Amygdala (tissue), 56 donors: ENCODE measurements at places on chromosomes 4 and X.

- DNase-seq, result no peak
These were observed 147.8 kb downstream of the PAPSS1 start for GRCh38 chr4:107572281-107572680.

GRCh38 chr4:87805971-87806370 is 6.6 kb downstream of the IBSP start:
- DNase-seq, result no peak

DNA sequence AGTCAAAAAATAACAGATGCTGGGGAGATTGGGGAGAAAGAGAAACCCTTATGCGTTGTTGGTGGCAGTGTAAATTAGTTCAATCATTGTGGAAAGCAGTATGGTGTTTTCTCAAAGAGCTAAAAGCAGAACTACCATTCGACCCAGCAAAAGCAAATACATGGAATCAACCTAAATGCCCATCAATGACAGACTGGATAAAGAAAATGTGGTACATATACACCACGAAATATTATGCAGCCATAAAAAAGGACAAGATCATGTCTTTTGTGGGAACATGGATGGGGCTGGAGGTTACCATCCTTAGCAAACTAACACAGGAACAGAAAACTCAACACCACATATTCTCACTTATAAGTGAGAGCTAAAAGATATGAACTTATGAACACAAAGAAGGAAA is 188.9 kb downstream of the CAMK2D start:
- DNase-seq, result no peak

DNA sequence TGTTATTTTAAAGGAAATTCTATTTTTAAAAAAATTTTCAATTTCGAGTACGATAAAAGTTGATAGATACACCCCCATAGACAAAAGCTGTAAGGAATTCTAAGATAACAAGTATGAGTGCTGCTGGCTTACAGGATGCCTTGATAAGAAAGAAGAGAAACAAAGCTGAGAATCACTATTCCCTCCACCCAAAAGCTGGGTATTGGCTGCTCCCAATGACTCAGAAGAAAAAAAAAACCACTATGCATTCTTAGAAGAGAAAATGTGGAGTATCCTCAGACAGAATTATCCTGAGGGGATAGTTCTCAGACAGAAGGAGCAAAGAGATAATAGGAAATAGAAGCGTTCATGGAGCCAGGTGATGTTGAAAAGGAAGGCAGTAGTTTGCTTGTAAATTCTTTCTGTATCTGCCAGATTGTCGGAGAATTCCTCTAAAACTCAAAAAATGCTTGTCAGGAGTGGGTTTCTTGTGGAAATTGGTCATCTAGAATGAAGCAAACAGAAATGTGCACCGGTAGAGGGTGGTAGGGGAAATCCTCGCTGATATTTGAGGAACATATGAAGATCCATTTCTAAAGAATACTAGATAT is 217.5 kb upstream of the ADAMTS3 start:
- DNase-seq, result no peak

DNA sequence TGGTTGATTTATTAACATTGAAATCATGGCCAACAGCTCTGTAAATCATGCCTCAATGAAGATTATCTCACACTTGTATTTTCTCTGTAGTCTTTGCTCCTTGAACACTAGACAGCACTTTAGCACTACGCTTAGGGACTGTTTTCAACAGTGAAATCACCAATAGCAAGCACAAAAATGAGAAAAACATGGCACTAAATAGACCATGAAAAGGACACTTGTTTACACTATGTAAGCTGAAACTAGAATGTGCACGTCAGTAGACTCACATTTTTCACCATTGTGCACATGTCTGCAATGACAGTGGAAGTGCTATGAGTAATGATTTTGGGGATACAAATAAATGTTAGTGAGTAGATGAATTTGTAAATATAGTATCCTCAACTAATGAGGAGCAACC is 3.1 kb downstream of the BMP2K start:
- no peak for DNase-seq

GRCh38 chr4:8082517-8083055 is 76.0 kb downstream of the ABLIM2 start:
- no peak for DNase-seq

GRCh38 chr4:151676301-151676700 is 84.5 kb downstream of the GATB start:
- no peak for DNase-seq

DNA sequence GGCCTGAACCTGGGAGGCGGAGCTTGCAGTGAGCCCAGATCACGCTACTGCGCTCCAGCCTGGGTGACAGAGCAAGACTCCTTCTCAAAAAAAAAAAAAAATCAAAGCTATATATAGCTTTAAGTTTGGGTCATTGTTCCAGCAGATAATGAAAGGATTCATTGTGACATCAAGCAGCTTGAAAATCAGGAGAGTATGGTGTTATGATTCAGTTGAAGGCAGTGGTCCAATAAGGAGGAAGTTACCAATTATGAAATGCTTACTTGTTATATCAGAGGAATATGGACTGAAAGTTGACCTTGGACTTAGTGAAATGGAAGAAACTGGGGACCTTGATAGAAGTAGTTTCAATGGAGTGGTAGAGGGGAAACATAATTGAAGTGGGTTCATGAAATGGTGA is 140.4 kb upstream of the MAD2L1 start:
- DNase-seq, result no peak

DNA sequence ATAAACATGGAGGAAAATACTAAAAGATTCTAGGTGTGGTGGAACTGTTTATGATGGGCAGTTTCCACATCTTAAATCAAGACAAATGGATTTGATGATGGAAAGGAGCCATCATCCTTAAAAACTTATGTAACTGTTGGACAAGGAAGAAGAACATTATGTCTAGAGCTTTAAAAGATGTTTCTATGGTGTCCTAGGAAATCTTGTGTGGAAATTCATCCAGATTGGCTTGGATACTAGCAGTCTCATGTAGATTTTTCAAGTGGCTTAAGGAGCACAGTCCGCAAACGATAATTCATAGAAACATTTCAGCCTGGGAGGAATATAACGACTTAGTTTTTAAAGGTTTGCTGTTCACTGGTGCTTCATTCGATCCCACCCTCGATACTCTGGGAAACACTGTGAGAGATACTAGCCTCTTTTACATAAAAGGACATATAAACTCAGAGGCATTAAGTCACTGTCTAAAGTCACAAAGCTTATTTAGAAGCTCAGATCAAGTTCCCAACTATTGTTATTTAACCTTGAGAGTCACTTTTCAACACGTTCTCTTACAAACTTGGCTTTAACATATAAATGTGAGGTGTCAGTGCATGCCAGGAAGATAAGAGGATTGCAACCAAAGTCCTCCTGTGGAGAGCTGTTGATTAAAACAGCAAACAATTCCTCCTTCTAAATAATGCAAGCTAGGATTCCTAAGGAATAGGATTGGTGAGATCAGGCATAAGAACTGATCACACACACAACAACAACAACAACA is 135.7 kb upstream of the SCML1 start:
- DNase-seq, result no peak

GRCh38 chr4:102263024-102263787 is 82.1 kb downstream of the SLC39A8 start:
- no peak for DNase-seq

- DNase-seq, result no peak
These were observed 797 bp downstream of the TXLNG start for GRCh38 chrX:16786791-16787735.

DNA sequence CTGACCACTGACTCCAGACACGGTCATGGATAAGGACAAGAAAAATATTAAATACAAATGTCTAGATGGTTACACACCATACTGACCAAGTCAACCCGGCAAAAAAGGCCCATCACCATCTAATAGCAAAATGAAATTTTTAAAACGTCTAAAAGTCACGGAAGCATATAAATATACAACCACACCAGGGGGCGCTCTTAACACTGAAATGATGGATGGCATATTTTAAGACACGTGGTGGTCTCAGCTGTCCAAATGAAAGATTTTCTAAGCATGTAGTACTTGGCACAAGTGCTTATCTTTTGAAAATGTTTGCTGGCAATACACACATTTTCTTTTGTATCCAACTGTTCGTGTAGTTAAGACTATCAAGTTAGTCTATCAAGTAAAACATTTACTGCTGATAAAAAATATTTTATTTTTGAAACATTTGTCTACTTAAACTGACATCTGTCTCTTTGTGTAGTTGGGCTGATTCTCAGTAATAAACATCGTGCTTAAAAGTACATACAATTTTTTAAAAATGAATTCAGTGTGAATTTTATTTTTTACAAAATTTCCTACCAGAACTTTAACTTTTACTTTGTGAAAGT is 64.6 kb downstream of the COX7B2 start:
- DNase-seq, result no peak

GRCh38 chrX:150036181-150036580 is 97.9 kb upstream of the EOLA2 start:
- no peak for DNase-seq

GRCh38 chrX:12978205-12979025 is 3.5 kb downstream of the TMSB4X start:
- DNase-seq, result no peak

GRCh38 chr4:105273230-105273629 is 126.6 kb downstream of the TET2 start:
- DNase-seq, result no peak

DNA sequence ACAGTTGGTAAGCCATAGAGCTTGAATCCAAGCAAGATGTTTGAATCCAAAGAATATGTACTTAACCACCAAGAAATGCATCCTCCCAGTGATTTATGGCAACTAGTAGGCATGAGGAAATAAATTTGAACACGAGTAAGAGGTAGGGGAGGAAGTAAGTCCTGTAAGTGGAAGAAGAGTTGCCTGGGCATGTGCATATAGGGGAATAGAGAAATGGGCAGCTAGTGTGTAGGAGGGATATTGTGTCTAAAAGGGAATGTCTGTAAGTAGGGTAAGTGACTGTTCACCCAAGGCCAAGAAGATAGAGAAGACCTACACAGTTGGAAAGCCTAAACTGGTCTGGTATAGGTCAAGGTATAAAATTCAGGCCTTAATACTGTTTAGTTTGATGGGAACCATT is 4.6 kb downstream of the SH3BGRL start:
- no peak for DNase-seq

- peak; percentile 12 for DNase-seq
These were observed 293.1 kb downstream of the CAMK2D start for GRCh38 chr4:113468165-113469022.

DNA sequence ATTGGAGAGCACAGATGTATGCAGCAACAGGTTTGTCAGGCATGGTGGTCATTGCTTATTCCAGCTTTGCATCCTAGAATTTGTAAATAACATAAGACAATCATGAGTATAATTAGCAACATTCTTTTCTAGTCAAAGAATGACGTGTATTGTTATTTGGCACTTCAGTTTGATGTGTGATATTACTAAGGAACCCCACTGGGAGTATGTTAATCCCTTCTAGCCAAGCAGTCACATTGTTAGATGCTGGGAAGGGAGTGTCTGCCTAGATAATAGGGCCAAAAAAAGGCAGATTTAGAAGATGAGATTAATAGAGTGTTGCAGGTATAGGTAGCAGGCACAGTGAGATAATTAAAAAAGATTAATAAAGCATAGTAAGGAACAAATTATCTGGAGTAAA is 159.2 kb upstream of the WDFY3 start:
- no peak for DNase-seq

- DNase-seq, result no peak
These were observed 41.3 kb downstream of the ABLIM2 start for GRCh38 chr4:8117278-8117682.

- DNase-seq, result no peak
These were observed 412.8 kb downstream of the HNRNPD start for GRCh38 chr4:81960961-81961360.

DNA sequence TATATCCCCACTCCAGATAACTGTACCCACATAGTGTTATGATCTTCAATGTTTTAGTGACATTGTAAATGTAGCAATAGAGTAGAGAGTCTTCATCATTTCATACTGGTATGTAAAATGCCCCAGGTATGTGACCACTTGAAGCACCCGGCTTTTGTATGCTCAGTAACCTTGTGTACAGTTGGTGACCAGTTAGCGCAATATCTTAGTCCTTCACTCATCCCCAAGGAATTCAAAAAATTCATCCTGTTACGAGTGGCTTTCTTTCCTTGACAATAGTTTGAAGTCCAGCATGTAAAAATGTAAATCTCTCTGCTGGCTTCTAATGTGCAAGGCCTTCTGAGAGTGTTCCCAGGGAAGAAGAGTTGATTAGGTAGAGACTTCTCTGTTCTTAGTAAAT is 145.6 kb downstream of the ARX start:
- no peak for DNase-seq

GRCh38 chr4:142354041-142354440 is 492.1 kb downstream of the INPP4B start:
- no peak for DNase-seq

- no peak for DNase-seq
These were observed 86.8 kb upstream of the ZFP42 start for GRCh38 chr4:187908731-187909130.

GRCh38 chr4:95889662-95890061 is 49.8 kb downstream of the PDHA2 start:
- DNase-seq, result no peak

DNA sequence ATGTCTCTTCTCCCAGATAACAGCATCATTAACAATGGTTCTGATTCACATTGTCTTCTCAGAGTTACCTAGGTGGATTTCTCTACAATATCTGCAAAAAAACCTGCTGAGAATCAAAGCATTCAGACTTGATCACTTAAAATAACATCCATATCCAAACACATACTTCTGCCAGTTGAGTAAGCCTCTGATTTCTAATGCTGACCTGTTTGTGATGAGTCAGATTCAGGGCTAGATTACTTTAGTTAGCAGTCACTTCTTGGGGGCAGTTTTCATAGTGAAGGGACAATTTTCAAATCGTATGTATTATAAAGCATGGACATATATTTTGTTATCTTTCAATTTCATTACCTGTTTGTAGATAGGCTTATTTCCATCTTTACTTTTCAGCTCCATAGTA is 35.5 kb downstream of the CCNI start:
- DNase-seq, result no peak

- no peak for DNase-seq
These were observed 691.9 kb downstream of the TECRL start for GRCh38 chr4:63717384-63717783.

GRCh38 chrX:9913146-9913433 is 54.1 kb upstream of the CLDN34 start:
- no peak for DNase-seq

GRCh38 chrX:102739657-102740056 is 19.1 kb downstream of the GPRASP3 start:
- no peak for DNase-seq

DNA sequence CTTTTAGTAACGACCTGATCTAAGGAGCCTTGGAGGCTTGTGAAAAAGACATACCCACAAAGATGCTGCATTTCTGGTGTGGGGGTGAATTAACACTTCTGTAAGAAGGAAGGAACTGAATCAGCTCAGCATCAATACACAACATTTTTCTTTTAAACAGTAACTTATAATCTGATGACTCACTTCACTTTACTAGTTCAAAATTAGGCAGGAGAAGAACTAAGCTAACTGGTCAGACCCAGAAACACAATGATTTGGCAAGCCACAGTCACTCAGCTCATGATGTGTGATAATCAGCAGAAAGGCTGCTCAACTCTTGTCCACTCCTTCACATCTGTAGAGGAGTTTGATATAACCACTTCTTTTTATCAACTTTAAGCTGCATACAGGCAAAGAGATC is 4.6 kb downstream of the MMAA start:
- DNase-seq, result no peak
